ENCODE measurements at places on chromosomes 4 and X. TPM values are rescaled to one million over a fixed set of nuclear protein-coding genes. Genes with fewer than 3 reads are reported as not detected.

Gene ANOS1
- total RNA-seq = 1.1 TPM

Gene CFAP99
- total RNA-seq = under 0.01 TPM

Gene NSUN7
- 0.29 TPM for total RNA-seq

Gene FRAS1
- total RNA-seq = 5.1 TPM

Gene WDFY3
- total RNA-seq = 98.1 TPM

Gene GABRG1
- not detected for total RNA-seq

Gene MAGEC1
- total RNA-seq = not detected

Gene SPATA18
- 41.3 TPM for total RNA-seq

Gene MAGEA1
- total RNA-seq = not detected

Gene IGFBP7
- total RNA-seq = 715 TPM

Gene ZCCHC12
- not detected for total RNA-seq

Gene F11
- total RNA-seq = not detected

Gene PAK3
- total RNA-seq = 1.4 TPM

Gene UGT2B7
- not detected for total RNA-seq

Gene SPIN2A
- 0.59 TPM for total RNA-seq

Gene ETDA
- not detected for total RNA-seq

Gene F8A1
- total RNA-seq = 3.8 TPM

Gene HELT
- not detected for total RNA-seq

Gene CENPVL1
- total RNA-seq = not detected

Gene PRRG3
- total RNA-seq = not detected

Gene FAM199X
- total RNA-seq = 20.3 TPM

Gene PALLD
- 254 TPM for total RNA-seq

Gene ADH4
- not detected for total RNA-seq

Gene PHKA1
- 4.7 TPM for total RNA-seq

Gene FDCSP
- total RNA-seq = not detected

Gene HTR2C
- not detected for total RNA-seq

Gene MAGED4
- total RNA-seq = 58.6 TPM

Gene TMA16
- total RNA-seq = 25.9 TPM

Gene ADH1B
- total RNA-seq = 0.59 TPM

Gene GABRE
- total RNA-seq = 32.1 TPM

Gene KLKB1
- total RNA-seq = not detected

Gene RENBP
- 6.5 TPM for total RNA-seq

Gene RTL3
- total RNA-seq = under 0.01 TPM

Gene FAM236C
- total RNA-seq = not detected

Gene IBSP
- 15.6 TPM for total RNA-seq

Gene SPANXA2
- 0.29 TPM for total RNA-seq

Gene SAGE1
- not detected for total RNA-seq

Gene UCP1
- total RNA-seq = not detected

Gene SEC24B
- total RNA-seq = 18.1 TPM

Gene XK
- under 0.01 TPM for total RNA-seq

Gene XAGE5
- not detected for total RNA-seq

Gene NKX6-1
- under 0.01 TPM for total RNA-seq

Gene SH3BP2
- total RNA-seq = 28.0 TPM

Gene CBLL2
- total RNA-seq = under 0.01 TPM

Gene DGKK
- not detected for total RNA-seq

Gene MND1
- total RNA-seq = 2.7 TPM

Gene LRCH2
- 2.5 TPM for total RNA-seq

Gene SMIM10L2A
- total RNA-seq = under 0.01 TPM

Gene ERVMER34-1
- total RNA-seq = not detected

Gene PNMA5
- total RNA-seq = not detected

Gene C4orf36
- 0.72 TPM for total RNA-seq

Gene ATOH1
- not detected for total RNA-seq

Gene CT83
- not detected for total RNA-seq

Gene PPARGC1A
- 2.5 TPM for total RNA-seq
